Stimulated activated CD8-positive, alpha-beta memory T cell treated with anti-CD3 and anti-CD28 coated beads, Interleukin-7, amount 100 ng/mL, for 24 hours (primary cell): ENCODE measurements at places on chromosomes 12 and 14.

GRCh38 chr12:19998961-19999804 lies 369.2 kb upstream of the PDE3A start:
- no peak for DNase-seq

GRCh38 chr12:14885718-14886221 lies at the start of gene MGP:
Gene MGP, minus strand, starts transcription at chr12:14885854. Its CDS starts 63 bp downstream, at chr12:14885791.
- no peak for DNase-seq

DNA sequence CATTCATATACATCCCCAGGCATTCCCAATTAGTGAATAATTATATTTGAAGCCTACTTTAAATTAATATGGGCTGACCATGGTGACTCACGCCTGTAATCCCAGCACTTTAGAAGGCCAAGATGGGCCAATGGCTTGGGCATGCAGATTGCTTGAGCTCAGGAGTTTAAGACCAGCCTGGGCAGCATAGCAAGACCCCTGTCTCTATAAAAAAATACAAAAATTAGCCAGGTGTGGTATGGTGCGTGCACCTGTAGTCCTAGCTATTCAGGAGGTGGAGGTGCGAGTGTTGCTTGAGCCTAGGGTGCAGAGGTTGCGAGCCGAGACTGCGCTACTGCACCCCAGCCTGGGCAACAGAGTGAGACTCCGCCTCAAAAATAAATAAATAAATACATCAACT lies 7.6 kb upstream of the ARID2 start:
- DNase-seq = no peak

DNA sequence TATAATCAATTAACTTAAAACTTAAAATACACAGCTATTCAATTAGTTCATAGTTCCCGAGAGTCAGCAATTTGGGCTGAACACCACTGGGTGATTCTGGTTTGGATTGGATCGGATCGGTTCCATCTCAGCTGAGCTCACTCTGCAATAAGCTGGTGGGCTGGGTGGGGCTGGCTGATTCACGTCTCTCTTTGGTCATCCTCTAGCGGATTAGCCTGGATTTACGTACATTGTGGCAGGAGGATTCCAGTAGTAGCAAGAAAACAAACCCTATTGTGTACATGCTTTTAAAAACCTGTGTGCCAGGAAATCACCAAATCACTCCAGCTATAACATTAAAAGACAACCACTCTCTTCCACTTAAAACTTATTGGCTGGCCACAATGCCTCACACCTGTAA lies 3.2 kb upstream of the CLEC4C start:
- no peak for DNase-seq

DNA sequence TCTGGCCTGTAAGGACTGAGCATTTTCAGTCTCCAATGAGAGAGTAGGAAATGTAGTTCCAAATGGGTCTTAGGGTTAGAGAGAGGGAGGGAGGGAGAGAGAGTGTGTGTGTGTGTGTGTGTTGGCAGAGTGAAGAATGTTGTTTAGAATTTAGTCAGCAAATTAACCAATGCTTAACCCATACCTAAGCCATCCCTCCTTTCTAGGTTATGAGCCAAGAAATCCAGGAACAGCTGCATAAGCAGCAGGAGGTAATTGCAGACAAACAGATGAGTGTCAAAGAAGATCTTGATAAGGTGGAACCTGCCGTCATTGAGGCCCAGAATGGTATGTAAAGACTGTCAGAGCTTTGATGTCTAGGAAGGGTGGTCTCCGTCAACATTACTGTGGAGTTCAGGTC lies 56.9 kb downstream of the HSP90AA1 start:
- DNase-seq = no peak

- no peak for DNase-seq
These were observed 121.2 kb upstream of the SLC35F4 start for GRCh38 chr14:57987051-57987450.

DNA sequence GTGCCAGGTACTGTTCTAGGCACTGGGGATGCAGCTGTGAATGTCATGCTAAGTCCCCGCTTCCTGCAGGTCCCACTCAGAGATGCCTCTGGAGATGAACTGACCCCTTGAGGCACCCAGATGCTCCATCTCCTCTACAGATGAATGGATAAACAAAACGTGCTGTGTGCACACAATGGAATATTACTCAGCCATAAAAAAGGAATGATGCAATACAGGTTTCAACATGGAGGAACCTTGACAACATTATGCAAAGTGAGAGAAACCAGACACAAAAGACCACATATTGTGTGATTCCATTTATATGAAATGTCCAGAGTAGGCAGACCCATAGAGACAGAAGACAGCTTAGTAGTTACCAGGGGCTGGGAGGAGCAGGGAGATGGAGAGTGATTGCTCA lies 320.1 kb upstream of the DIO3 start:
- DNase-seq = no peak

GRCh38 chr12:131529196-131530040 lies 181.5 kb upstream of the SFSWAP start:
- no peak for DNase-seq

DNA sequence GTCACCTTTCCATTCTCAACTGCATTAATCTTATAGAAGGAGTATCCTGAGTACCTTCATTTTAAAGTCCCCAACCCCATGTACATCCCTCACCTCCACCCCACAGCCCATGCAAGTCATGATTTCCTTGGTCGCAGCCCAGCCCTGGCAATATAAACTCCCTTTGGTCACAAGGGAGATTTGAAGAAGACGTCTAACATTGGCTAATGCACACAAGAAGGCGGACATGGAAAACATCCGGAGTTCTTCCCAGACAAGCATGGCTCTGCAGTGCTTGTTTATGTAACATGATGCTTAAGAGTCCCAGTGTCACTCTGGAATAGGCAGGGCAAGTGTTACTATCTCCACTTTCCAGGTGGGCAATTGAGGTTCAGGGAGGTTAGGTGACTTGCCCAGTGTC lies 277.6 kb downstream of the DPF3 start:
- no peak for DNase-seq

DNA sequence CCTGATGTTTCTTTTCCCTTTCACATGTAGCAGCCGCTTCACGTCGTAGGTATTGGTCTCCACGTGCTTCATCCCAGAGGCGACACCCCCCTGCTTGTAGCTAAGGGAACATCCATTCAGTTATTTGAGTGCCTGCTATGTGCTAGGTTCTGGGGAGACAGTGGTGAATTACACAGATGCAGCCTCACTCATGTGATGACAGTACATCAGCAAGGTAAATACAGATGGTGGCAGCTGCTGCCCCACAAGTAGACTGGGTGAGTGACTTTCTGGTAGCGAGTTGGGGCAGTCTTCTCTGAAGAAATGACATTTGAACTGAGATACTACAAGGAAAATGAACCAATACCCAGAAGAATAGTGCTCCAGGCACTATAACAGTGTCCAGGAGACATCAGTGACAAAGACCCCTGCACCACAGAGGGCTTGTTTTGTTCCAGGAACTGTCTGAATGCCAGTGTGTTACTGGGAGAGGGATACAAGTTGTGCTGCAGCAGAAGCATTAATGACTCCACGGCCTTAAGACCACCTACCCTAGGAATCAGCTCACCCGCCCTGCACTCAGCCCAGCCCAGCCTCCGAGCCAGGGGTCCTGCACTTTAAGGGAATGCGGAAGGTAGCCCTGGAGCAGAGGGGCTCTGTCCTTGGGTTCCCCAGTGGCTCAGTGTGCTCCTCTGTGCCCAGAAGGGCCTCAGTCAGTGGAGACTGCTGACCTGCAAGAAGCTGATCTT lies 7.3 kb downstream of the AVIL start:
- no peak for DNase-seq

GRCh38 chr14:70653662-70654061 lies 11.9 kb downstream of the TTC9 start:
- DNase-seq = no peak

- no peak for DNase-seq
These were observed 132.1 kb downstream of the DYRK2 start for GRCh38 chr12:67780580-67781084.

GRCh38 chr14:105151838-105152793 lies 16.5 kb downstream of the JAG2 start:
- no peak for DNase-seq

DNA sequence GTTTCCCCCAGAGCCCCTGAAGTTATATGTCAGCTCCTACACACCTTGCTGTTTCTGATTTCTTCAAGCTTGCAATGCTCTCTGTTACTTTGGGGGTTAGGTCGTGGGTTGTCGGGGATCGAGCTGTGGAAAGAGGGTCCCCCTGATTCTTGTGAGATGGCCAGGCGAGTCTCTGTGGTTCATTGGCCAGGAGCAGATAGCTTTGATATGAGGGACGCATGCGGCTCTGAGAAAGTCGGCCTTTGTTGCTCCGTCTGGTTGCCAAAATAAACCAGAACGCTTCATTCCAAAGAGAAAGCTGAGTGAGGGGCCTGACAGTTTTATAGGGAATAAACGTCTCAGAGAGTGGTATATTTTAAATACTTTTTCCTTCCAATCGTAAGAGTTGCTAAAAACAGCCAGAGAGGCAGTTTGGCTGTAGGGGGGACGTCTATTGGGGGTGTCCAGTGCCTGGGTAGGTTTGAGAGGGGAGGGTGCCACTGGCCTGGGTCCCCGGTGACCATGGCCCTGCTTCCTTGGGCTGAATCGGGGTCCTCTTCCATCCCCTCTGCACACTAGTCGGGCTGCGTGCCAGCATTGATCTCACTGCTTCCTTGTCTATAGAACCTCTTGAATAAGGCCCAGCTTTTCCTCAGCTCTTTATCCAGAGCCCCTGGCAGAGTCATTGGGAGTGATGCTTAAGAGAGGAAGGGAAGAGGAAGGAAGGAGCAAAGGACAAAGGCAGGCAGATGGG lies 18.9 kb downstream of the CCND2 start:
- DNase-seq = no peak

DNA sequence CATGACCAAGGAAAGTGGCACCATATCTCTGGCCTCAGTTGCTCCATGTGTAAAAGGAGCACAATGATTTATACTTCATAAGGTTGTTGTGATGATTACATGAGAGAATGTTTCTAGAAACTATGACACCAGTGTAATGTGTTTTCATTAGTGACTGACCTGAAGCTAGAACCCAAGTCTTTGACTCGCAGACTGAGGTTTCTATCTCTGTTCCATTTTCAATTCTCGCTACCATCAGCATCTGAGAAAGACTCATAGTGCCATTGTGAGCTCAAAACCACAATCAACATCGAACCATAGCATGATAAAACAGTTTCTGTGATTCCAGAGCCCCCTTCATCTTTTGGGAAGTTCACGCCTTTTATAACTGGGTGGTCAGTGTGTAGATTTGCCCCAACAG lies 53.8 kb downstream of the STAB2 start:
- DNase-seq = no peak

- DNase-seq = no peak
These were observed 362.1 kb upstream of the STXBP6 start for GRCh38 chr14:25411781-25412757.

GRCh38 chr12:121284551-121285390 lies 11.7 kb downstream of the CAMKK2 start:
- no peak for DNase-seq

- no peak for DNase-seq
These were observed 218.2 kb downstream of the PTPRO start for GRCh38 chr12:15540469-15540872.

- no peak for DNase-seq
These were observed 83.2 kb downstream of the LMNTD1 start for GRCh38 chr12:25469861-25470260.

DNA sequence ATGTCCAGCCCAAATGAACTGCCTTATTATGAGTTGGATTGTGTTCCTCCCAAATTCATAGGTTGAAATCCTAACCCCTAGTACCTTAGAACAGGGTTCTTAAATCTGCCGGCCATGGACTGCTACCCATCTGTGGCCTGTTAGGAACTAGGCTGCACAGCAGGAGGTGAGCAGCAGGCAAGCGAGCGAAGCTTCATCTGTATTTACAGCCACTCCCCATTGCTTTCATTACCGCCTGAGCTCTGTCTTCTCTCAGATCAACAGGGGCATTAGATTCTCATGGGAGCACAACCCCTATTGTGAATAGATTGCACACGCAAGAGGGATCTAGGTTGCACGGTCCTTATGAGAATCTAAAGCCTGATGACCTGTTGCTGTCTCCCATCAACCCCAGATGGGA lies 9.8 kb upstream of the EML5 start:
- DNase-seq = no peak

DNA sequence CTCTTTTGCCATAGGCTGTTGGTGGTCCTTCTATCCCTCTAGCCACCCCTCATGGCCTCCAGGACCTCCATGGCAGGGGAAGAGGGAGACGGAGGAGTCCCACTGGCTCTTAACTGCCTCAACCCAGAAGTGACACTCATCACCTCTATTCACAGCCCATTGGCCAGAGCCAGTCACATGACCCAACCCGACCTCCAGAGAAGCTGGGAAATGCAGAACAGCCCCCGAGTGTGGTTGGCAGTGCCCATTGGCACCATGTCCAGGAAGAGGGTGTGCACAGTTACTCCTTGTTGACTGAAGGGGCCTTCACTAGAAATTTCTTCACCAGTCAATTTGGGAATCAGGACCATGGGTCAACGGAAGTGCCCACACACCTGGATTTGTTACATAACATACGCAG lies 17.0 kb upstream of the BCL11B start:
- DNase-seq = no peak

DNA sequence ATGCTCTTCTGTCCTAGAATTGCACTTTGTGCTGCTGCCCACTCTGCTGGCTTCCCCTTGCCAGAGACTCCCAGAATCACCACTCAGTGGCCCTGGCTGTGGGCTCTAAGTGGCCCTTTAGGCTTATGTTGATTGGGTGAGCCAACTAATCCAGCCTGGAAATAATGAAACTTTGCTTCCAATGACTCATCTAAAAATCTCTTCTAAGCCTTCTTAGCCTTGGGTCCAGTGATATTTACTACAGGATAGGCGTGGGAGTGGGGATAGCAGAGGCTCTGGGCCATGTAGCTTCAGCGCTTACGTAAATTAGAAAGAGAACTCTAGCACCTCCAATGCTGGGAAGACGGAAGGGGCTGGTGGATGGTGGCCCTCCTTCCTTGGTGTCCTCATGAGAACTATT lies 137.9 kb downstream of the TTC8 start:
- no peak for DNase-seq
